ENCODE measurements at places on chromosomes 2 and 18.

- no peak for DNase-seq
Observed at GRCh38 chr2:197760293-197760657, 24.8 kb downstream of the BOLL start.

DNA sequence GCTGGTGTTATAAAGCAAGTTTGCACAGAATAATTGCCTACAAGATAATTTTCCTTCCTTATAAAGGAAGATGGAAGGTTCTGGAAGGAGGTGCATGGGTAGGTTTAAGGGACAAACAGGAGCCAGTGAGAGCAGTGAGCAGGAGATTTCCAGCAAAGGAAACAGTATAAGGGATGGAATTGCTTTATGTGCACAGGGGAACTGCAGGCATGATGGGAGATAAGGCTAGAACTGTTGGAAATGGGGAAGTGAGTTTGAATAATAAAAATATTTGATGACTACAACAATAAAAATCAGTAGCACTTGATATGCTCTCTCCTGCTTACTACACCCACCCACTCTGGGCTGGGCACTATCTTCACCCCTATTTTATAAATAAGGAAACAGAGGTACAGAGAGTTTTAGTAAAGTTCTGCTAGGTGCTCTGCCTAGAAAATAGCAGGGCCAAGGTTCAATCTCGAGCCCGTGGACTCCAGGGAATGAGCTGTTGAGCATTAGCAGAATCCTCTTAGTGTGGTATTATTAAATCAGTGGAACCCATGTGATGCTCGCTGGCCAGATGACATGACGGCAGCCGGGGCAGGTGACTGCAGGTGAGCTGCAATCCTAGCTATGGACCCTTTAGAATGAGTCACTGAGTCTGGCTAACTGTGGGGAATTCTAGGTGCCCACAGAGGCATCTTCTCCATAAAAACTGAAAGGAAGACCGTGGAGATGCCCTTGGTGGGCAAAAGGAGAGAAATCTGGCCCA, 302.5 kb downstream of the PIEZO2 start:
- no peak for DNase-seq

GRCh38 chr2:30769481-30769780, 37.8 kb downstream of the CAPN13 start:
- no peak for DNase-seq

GRCh38 chr2:20674974-20675679, 8.2 kb downstream of the GDF7 start:
- peak; percentile 32 for DNase-seq

DNA sequence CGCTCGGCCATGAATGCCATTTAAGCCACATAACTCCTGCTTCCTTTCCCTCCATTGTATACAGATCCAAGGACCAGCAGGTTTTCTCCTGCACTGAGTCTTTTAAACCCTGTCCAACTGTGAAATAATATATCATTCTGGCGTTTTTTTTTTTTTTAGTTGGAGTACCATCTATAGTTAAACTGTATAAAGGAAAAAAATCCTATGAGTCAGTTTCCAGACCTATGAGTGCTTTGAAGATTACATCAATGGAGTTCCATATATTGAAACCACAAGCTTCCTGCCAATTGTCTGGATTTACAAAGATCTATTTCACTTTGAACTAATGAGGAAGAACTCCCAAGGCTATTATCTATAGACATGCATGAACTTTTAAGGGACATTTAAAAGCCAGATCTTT, 2.4 kb upstream of the MALT1 start:
- peak; percentile 77 for DNase-seq

DNA sequence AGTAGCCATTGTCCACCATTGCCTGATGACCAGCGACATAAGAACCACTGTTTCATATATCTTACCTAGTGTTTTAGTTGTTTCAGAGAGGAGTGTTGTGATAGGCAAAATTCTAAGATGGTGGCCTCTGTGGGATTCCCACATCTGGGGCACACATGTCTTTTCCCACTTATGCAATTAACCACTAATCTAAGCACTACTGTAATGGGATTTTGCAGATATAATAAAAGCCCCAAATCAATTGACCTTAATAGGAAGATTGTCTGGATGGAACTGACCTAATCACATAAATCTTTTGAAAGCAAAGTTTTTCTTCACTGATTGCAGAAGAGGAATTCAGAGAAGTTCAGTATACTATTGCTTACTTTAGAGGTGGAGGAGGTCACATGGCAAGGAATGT, 469.9 kb downstream of the NUP35 start:
- no peak for DNase-seq

- DNase-seq, result no peak
Observed at GRCh38 chr2:8380566-8380965, 301.3 kb upstream of the ID2 start.

DNA sequence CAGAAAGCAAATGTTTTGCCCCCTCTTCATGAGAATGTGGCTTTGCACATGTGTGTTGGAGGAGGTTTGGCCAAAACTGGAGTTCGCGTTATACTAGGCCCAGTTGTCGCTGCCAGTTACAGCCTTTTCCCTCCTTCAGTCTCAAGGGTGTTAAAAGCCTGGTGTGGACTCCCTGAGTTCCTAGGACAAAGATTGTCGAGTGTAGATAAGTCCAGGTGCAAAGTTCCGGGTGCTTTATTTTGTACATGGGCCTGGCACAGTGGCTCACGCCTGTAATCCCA, 542 bp upstream of the RNF103 start:
- DNase-seq, result no peak

DNA sequence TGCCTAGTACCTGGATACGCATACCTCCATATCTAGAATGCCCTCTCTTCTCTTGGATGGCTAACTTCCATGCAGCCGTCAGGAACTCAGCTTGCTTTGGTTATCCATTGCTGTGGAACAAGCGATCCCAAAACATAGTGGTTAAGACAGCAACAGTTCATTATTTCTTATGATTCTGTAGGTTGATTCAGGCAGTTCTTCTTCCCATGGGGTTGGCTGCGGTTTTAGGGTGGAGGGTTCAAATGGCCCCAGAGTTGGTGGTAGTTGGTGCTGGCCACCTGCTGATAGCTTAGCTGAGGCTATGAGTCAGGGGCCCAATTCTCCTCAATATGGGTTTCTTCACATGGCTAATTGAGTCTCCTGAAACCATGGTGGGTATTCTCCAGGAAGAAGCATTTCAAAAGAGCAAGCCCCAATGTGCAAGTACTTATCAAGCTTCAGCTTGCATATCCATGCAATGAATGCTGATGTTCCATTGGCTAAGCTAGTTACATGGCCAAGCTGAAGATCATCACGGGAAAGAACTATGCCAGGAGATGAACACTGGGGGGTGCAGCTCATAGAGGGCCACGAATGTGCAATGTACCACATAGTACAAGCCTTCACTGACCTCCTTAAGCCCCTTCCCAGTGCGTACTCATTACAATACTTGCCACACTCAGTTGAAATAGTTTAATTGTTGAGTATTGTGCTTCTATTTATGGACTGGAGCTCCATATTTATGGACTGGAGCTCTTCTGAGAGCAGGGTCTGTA, 10.0 kb upstream of the RHOB start:
- no peak for DNase-seq

DNA sequence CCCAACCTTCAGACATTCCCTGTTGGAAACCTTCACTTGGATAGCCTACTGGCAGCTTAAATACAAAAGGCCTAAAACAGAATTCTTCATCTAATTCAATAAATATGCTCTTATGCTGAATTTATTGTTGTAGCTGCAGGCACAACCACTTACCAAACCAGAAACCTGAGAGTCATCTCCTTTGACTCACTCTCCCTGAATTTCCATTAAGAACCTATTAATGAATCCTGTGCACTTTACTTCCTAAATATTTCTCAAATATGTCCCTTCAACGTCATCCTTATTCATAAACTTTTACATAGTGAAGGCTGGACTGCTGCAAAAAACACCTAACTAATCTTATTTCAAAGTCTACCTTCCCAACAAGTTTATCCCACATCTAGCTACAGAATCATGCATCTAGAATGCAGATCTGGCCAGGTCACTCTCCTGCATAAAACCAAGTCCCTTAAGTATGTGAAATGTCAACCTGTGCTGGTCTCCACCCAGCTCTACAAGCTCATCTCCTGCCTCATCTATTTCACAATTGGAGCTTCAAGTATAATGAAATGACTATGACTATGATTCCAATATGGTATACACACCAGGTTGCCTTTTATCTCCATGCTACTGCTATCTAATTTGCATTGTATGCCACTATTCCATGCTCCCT, 354.2 kb downstream of the ZEB2 start:
- DNase-seq, result peak; percentile 52

- no peak for DNase-seq
Observed at GRCh38 chr2:99878581-99879350, 263.6 kb downstream of the AFF3 start.

DNA sequence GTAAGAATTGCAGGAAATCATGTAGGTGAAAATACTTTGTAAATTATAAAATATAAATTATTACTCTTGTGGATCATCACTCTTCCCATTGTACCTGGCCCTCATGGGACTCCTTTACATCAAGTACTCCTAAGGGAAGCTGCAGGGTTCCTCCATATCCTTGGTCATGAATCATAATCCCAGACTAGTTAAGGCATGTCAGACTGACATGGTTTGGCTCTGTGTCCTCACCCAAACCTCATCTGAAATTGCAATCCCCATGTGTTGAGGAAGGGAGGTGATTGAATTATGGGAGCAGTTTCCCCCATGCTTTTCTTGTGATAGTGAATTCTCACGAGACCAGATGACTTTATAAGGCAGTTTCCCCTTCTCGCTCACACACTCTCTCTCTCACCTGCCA, 77.1 kb downstream of the CMPK2 start:
- DNase-seq, result peak; percentile 51

DNA sequence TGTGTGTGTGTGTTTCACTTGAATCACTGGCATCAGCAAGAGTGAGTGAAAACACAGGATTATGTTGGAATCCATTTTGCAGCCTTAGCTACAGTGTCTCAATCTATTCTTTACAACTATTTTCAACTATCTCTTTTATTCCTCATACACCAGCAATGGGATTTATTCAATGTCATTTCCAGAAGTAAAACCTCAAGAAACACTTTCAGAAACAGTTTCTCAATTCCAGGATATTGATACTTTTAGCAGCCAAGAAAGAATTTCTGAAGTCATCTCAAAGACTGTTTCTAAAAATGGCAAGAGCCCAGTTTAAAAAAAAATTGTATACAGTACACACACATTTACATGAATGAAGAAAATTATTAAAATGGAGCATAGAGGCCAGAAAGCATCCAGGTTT, 171.6 kb downstream of the FIGN start:
- no peak for DNase-seq

DNA sequence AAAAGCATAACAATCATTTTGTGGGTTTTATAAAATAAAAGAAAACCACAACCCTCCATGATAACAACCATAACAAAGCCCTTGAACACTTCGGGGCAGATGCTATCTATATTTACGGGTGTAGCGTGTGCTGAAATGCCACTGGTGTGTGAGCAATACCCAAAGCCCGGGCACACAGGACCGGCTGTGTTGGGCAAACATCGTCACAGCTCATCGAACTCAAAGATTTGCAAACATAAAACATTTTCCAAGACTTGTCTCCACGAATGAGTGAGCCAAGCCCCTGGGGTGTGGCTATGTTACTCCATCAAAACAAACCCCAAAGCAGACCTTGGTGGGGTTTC, 290.2 kb downstream of the LPIN1 start:
- no peak for DNase-seq

GRCh38 chr2:26708457-26708856, 15.9 kb downstream of the KCNK3 start:
- no peak for DNase-seq

DNA sequence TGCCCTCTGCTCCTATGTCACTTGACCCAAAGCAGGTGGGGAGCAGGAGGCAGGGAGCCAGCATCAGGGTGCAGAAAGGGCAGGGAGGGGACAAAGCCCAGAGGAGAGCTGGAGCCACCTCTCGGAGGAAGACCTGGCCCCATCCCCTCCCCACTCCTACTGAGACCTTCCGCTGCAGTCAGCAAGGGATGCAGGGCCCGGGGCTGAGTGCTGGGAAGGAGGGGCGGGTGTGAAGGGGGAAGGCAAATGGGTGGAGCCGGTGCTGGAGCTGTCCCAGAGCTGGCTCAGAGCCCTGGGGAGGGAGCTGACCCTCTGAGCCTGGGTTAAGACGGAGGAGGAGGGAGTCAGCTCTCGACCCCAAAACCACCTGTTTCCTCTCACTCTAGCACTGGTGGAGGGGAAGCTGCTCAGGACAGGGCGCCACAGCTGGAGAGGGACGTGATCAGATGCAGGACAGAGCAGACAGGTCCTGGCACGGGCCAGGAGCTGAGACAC, 33.8 kb downstream of the HS1BP3 start:
- no peak for DNase-seq

GRCh38 chr2:124585277-124585676, 560.2 kb downstream of the CNTNAP5 start:
- DNase-seq, result no peak

DNA sequence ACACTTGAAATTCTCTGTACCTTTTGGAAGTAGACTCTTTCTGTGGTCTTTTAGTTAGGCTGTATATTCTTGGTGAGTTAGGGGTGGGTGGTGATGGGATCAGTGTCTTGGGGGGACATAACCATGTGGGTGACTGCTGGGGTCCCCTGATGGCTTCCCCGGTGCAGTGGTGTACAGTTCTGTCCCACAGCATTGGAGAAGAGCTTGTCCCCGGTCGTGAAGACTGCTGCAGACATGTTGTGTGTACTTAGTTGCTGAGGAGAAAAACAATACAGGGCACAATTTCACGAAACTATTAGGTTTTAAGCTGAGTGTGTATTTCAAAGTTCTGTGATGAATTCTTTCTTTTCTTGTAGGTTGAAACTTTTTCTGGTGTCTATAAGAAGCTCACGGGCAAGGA, 5.4 kb downstream of the RPS7 start:
- DNase-seq, result no peak

DNA sequence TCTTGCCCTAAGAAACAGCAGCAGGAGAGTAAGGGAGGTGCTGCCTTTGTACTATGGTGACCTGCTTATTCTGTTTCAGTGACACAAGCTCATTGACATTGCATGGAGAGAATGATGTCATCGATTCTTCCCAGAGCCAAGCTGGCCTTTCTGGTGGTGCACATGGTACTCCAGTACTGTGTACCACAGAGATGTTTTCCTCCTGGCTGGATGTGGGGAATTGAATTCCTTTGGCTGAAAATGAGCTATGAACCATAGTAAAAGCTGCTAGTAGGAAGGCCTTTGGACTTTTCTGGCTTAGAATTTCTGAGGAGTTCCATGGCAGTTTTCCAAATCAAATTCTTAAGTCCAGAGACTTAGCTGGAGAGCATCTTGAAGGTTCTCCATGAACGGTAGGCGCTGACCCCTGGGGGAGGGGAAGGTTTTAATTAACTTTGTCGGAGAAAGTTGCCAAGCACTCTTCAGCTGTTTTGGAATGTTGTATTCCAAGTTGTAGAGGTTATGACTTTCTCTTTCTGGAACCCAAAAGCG, 17.1 kb upstream of the B3GNT2 start:
- no peak for DNase-seq

DNA sequence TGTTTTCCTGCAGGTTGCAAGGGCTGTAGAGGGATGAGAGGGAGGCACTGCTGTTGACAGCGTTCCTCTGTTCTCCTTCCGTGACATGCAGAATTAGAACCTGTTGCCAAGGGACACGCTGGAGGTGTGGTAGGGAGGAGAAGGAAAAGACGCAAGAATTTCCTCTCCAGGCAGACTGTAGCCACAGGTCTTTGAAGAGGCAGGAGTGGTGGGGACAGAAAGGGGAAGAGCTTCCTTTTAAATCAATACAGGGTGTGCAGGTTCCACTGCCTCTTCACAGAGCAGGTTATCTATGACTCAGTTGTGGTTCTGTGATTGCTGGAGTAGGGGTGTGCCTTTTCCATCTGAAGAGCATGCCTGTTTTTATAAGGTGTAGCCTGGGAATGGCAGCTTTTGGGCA, 133.0 kb downstream of the WDSUB1 start:
- DNase-seq, result peak; percentile 89

GRCh38 chr2:190867212-190867611, 13.4 kb upstream of the GLS start:
- DNase-seq, result no peak

Measured in epithelial cell of esophagus (primary cell).